ENCODE measurements at places on chromosomes 4 and X.

DNA sequence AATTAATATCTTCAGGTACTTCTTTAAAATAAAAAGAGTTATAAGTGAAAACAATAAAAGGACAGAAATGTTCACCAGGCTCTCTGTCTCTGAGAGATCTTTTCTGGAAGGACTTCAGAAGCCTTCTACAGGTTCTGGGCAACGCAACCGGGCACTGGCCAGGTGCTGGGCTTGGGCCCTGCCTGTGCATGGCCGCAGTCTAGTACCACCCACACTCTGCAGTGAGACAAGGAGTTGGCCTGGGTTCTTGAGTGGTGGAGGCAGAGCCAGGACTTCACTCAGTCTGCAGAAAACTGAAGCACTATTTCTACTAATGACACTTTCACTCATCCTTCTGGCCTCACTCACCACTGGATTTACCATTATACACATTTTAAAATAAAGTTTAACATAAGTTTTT is 21.8 kb downstream of the TAPT1 start:
- DNase-seq: no peak

DNA sequence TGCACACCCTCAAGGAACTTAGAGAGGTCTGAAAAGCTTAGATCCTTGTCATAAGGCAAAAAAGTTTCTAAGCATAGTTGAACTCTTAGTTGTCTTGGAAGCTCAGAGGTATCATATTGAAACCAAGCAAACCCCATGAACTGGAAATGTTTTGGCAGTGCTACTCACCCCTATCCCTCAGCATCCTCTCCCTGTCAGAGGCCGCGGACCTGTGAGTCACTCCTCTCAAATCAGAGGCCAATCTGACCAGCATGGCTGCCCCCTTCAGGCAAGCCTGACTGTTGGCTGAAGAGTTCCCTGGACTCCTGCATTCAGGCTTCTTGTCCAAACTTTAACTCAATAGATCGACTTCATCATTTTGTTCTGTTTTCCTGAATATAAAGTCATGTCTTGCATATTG is 69.4 kb downstream of the KCNIP4 start:
- no peak for DNase-seq

DNA sequence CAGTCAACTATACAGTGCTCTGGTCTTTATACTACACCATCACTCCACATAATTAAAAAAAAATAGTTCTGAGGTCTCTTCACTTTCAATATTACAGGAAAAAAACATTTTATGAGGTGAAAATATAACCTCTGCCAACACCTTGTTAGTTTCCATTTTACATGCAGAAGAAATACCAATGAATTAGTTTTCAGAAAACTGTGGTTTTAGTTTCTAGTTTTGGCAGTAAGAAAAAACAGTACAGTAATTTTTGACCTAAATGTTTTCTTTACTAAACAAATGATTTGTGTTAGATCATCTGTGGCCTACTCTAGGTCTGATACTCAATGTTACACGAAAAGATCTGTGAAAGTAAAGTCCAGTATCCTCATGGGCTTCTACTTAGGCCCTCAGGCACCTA is 10.0 kb downstream of the SULT1E1 start:
- DNase-seq: no peak

- DNase-seq: no peak
Observed at GRCh38 chr4:38119668-38120385, 159.6 kb downstream of the PTTG2 start.

GRCh38 chrX:63855896-63856295 is 70.9 kb upstream of the ARHGEF9 start:
- no peak for DNase-seq

- DNase-seq: no peak
Observed at GRCh38 chr4:39932776-39933402, 44.8 kb downstream of the PDS5A start.

DNA sequence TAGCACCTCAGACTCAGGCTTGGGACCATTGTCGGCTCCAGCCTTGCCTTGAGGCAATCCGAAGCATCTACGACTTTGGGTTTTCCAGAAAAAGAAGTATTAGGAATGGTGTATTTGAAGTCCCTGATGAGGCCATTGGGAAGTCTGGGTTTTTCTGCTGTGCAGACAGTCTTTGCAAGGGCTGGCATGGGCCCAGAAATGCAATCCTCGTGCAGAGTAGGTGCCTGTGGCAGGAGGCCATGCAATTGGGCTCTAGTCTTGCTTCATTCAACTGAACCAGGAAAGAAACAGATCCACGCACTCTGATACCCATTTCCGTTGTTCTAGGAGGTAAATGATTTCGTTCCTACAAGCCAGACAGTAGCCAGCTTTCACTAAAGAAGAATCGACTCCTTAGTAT is 12.4 kb downstream of the ZFP92 start:
- no peak for DNase-seq

- DNase-seq: no peak
Observed at GRCh38 chrX:45768666-45769236, 568.1 kb upstream of the DIPK2B start.

DNA sequence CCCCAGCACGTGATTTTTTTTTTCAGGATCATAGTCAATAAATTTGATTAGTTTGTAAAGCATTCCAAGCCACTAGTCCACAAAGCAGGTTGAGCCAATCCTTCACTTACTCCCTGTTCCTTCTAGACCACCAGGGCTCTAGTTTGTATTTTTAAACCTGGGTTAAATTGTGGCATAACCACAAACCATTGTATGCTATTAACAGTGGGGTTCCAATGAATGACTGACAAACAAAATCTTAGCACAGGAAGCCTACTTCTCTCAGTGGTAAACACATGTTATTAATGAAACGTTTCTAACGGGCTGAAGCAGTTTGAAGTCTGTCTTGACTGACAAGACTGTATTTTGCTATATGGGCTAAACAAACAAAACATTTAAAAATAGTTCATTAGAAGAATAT is 48.6 kb upstream of the GYPA start:
- DNase-seq: no peak

DNA sequence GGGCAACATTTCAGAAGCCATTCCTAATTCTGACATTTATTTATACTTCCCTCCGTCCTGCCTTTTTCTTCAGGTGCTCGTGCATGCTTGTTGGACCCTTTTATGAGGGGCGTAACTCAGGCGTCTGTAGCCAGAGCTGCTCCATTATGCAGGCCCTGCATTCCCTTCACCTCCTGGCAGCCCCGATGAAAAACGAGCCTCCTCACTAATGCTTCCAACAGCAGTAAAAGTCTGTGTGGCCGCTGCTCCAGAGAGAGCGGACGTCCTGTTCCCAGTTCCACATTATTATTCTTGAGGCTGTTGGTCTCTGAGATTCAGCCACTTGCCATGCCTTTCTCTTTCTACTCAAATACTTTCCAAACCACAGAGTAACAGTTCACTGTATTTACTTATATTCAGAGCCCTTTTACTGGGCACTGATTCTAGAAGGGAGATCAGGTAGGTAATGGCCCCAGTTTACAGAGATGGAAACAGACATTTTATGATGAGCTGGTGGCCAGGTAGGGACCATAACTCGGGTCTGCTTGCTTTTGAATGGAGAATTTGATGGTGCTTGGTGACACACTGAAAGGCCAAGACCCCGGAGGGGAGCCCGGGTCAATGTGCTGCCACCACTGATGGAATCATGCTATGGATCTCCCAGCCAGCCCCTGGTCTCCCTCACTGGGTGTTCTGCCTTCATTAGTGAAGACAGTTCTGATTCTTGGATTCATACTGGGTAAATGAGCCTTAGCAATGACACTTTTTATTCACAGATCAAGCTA is 101.0 kb downstream of the GATB start:
- DNase-seq: no peak

DNA sequence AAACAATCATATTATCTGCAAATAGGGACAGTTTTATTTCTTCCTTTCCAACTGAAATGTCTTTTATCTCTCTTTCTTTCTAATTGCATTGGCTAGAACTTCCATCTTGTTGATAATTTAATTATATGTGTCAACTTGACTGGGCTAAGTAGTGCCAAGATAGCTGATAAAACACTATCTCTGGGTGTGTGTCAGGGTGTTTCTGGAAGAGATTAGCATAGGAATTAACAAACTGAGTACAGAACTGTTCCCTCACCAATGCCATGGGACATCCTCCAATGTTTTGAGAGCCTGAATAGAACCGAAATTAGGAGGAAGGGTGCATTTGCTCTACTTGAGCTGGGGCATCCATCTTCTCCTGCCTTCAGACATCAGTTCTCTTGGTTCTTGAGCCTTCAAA is 1027.2 kb downstream of the FAT4 start:
- DNase-seq: no peak

DNA sequence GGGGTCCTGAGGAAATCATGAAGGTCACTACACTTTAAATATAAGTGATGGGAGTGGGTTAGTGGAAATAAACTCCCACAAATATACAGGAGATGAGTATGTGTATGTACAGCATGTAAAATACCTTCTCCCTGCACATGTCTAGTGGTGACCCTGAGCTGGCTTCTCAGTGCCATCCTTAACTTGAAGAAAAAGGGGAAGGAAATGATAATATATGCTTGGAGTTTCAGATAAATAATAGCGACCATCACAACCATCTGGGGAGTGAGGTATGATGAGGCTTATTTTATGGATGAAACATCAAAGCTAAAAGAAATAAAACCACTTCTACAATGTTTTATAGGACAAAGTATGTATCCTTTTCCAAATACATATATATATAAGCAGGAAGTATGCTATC is 41.0 kb upstream of the SORBS2 start:
- DNase-seq: no peak

GRCh38 chr4:1533501-1534064 is 127.3 kb upstream of the NKX1-1 start:
- no peak for DNase-seq

DNA sequence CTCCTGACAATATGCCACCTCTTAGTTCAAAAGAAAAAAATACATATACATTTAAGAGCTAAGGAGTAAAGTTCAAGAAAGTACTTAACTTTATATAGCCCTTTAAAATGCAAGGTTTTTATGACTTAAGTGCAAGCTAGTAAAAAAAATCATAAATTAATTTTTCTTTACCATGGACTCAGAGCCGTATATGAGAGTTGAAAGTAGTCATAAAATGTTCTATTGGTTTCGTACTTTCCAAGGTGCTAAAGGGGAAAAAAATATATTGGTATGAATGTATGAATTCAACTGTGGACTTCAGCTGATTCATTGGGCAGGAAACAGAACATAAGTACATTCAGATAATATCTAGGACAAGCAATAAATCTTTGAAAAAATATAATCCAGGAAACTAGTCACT is 869.8 kb upstream of the AGA start:
- no peak for DNase-seq

DNA sequence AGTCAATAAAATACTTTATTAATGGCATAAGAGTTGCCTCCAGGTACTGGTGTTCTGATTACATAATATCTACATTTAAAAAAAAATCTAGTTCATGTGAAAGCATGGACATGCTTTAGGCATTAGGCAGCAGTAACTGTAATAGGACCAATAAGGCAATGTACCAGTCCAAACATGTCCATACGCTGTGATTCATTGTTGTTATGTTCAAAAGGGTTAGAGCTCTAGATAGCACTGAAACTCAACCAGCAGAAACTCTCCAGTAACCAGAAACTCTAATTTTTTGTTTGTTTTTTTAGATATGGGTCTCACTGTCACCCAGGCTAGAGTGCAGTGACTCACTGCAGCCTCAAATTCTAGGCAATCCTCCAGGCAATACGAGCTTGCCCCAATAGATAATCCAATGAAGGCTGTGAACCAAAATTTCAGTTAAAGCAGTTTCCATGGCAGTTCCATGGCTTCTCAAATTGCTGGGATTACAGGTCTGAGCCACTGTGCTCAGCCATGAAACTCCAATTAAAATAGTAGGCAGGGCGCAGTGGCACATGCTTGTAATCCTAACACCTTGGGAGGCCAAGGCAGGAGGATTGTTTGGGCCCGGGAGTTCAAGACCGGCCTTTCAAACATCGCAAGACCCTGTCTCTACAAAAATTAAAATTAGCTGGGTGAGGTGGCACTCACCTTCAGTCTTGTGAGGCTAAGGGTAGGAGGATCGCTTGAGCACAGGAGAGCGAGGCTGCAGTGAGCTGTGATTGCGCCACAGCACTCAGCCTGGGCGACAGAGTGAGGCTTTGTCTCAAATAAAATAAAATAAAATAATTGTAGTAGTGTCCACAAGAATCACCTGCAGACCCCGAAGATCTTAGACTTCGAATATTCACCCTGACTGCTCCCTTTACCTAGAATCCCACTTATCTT is 36.3 kb downstream of the MGARP start:
- DNase-seq: no peak

DNA sequence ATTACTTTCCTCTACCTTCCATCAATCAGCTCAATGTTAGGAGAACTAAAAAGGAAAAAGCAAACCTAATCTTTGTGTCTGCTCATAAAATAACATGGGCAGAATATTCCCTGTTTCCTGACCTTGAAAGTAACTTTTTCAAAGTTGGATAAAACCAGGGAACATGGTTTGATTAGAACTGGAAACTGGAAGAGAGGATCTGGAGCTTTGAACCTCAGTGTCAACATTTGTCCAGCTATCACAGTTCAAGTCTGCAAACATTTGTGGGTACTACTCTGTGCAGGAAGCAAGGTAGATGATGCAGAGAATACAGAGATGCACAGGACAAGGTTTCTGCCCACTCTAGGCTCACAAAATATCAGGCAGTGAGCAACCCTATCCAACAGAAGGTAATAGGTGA is 86.4 kb upstream of the TAB3 start:
- DNase-seq: no peak

DNA sequence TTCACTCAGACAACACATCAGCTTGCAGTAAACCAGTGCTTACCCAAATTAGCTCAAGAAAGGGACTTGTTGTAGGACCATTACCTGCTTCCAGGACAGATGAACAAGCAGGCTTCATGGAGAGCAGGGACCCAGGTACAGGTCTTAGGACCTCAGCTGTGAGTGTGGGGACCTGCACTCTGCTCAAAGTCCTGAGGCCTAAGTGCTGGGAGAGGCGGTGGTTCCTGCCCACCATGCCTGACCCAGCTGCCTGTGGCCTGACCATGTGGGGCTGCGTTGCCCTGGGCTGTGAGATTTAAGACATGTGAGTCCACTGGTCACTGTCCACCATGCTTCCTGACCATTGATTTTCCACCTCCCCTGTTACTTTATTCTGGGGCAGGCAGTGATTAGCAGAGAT is 140.2 kb downstream of the DCLK2 start:
- no peak for DNase-seq

- DNase-seq: no peak
Observed at GRCh38 chr4:157713342-157713741, 459.5 kb downstream of the GASK1B start.

DNA sequence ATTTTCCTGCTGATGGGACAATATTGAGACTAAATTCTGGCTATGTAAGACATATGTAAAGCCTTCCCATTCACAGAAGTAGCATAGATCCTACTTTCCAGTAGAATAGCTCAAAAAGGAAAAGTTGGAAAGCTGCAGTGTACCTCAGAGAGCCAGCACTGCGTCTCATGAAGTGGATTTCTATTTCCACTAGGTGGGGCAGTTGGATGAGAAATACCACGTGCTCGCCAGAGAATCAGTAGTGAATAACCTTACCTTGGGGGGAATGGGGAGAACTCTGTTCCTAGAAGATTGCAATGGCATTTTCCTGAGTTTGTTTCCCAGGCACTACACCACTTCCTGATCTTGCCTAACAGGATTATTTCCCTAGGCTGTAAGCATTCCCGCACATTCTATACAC is 907.1 kb downstream of the FSTL5 start:
- DNase-seq: no peak

Measured in cortex of kidney (tissue), 1 donor.